Activated naive CD8-positive, alpha-beta T cell treated with anti-CD3 and anti-CD28 coated beads, Interleukin-2, amount 50 U/mL, for 16 hours (primary cell): ENCODE measurements at places on chromosomes 7 and 10.

DNA sequence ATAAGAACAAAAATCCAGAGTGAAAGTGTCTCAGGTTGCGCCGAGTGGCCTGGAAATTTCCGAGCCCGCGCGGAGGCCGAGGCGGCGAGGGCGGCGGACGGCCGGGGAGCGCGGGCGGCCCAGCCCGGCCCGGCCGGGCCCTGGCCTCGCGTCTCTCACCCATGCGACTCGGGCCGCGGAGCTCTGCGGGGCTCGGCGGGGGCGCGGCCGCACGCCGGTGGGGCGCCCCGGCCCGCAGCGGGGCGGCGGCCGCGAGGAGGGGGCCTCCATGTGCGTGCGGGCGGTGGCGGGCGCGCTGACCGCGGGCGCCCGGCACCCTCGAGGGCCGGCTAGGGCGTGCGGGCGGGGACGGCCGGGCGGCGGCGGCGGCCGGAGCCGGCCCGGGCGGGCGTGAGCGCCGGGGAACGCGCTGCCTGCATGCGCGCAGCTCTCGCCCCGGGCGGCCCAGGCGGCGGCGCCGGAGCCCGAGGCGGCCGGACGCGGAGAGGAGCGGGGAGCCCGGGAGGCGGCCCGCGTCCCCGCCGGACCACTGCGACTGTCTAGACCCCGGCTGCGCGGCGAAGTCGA is 302 bp upstream of the EN2 start:
- no peak for DNase-seq

- DNase-seq = peak; percentile 57
Measured at GRCh38 chr10:6275022-6275997, 72.6 kb downstream of the PFKFB3 start.

GRCh38 chr7:92447345-92448204 is at the start of gene GATAD1:
Gene GATAD1 (plus strand): TSS chr7:92447482. CDS start chr7:92447730, 248 bp downstream.
- DNase-seq = peak; percentile 70

DNA sequence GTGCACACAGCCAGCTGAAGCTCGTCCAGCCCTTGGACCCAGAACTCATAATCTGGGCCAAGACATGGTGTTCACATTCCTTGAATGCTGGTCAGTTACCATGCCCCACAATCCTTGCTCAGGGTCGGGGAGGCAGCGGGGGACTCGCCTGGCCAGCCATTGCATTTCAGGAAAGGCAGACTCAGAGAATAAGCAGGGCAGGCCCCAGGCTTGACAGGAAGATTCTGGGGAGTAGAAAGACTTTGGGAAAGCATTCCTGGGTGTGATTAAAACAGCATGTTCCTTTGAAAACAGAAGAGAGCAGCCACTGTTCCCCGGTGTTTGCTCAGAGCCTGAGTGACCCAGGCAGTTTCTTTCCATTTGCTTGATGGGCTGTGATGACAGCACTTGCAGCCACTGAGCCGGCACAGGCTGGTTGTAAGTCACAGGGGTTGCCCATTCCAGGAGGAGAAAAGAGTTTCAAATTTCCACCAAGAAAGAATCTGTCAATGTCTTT is 473.7 kb downstream of the TYW1 start:
- no peak for DNase-seq

- DNase-seq = no peak
Measured at GRCh38 chr10:72200883-72201282, 14.9 kb upstream of the ANAPC16 start.

GRCh38 chr7:43113622-43114457 is 1.4 kb downstream of the HECW1 start:
- DNase-seq = no peak
